Dermis microvascular lymphatic vessel endothelial cell (primary cell): ENCODE measurements at places on chromosomes 12 and 14. TPM values are rescaled to one million over a fixed set of nuclear protein-coding genes. Genes with fewer than 3 reads are reported as not detected.

- no peak for DNase-seq
Measured at GRCh38 chr12:104565606-104566243, 109.0 kb downstream of the CHST11 start.

The EAPP gene
- total RNA-seq = 34.4 and 37.7 TPM in 2 replicates

DNA sequence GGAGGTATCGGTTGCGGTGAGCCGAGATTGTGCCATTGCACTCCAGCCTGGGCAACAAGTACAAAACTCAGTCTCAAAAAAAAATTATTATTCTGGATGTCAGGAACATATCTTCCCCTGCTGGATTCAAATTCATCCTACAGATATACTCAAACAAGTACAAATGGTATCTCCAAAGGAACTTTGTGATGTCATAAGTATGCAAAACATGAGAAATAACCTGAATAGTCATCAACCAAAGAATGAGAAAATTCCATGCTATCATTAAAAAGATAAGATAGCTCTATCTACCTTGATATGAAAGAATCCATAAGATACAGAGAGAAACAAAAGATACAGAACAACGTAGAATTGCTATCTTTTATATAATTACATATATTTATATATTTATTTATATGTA lies 67.7 kb downstream of the EEA1 start:
- DNase-seq = no peak

- no peak for DNase-seq
Measured at GRCh38 chr12:126974779-126975178, 1292.2 kb upstream of the TMEM132C start.

GRCh38 chr12:76586764-76587395 lies 27.3 kb upstream of the OSBPL8 start:
- peak; percentile 28 for DNase-seq

The GNPTAB gene
- total RNA-seq = 19.1 and 22.3 TPM in 2 replicates

DNA sequence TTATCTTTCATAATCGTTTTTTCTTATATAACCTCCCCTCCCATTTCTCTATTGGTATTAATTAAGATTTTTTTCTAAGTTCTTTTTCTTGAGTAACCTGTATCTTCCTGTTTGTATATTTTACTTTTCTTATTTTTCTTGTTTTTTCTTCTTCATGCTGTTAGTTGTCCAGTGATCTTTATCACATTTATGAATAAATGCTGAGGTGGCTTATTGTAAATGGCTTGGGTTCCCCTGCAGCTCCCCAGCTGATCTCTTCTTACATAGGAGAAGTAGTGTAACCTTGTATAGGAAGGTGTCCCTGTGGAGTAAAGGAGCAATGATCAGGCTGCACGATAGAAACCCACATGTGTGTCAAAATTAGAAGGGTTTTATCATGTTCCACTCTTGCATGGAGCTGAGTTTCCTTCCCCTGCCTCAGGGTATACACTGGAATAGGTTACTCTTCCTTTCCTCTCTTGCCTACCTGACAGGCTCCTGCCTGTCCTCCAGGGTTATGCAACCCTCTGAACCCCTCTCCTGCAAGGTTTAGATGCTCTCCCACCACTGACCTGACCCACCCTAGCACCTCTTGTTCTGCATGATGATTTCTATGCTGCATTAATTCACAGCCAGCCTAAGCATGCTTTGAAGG lies 334.8 kb upstream of the RGS6 start:
- no peak for DNase-seq

- DNase-seq = no peak
Measured at GRCh38 chr14:93156693-93157369, 27.9 kb downstream of the MOAP1 start.

DNA sequence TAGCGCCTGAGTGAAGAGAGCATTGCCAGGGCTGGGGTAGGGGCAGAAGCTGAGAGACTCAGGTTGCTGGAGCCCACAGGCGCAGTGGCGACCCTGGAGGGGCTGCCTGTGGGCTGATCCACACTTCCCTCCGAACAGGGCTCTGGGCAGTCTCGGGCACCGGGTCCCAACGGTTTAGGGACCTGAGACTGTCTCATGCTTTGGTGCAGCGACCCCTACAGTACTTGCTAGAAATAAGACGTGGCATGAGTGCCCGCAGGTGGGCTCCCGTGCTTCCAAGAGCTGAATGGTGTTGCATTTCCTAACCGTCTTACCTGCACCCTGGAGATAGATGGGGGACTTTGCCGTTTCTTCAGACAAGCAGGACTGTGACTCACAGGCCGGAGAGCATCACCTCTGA lies 57.4 kb downstream of the AACS start:
- no peak for DNase-seq

DNA sequence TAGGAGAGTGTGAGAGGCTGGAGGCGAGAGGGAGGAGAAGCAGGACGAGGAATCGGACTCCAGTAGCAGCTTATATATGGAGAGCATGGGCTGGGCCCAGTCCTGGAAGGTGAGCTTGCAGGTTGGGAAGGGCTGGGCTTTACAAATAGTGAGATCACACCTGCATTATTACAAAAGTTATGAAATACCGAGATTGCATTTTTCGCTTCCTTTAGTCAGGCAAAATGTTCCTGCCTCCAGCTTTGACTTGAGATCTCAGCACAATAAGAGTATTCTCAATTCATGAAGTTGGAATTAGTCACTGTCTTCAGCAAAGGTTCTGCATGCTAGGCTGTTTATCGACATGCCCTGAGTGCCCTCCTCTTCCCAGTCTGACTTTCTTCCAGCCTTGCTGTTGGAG lies at the start of gene KRT6B:
Gene KRT6B, minus strand, starts transcription at position 46 of the 400 bp plus-strand sequence. CDS start 68 bp downstream, outside the sequence.
- DNase-seq = no peak

- no peak for DNase-seq
Measured at GRCh38 chr14:24851837-24852236, 198.1 kb downstream of the STXBP6 start.

DNA sequence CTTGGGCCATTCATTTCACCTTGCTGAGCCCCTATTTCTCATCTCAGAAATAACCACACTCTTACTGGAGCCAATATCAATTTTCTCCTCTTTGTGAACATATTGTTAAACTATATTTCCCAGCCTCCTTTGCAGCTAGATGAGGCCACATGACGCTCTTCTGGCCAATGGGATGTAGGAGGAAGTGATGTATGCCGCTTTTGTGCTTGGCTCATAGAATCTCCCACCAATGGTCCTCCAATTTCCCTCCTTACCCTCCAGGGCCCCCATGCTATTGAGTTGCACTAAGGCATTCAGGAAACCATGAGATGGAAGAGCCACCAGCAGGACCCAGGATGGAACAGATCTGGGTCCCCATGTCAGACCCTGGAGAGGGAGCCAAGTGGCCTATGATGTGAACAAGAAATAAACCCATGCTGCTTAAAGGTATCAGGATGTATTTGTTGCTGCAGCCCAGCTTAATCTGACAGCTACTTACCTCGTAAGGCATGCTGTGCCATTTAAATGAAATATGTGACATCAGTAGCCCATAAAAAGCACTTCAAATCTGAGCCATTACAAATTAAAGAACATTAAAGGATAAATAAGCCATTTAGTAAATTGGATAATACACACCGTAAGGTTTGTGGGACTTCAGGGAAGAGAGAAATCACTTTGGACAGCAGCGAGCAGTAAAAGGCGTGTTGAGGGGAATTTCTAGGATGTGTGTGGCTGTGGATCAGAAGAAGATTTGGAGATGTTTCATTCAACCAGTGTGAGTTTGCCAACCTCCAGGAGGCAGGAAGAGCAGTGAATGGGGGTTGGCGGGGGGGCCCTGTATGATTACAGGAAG lies 24.4 kb upstream of the BDKRB2 start:
- DNase-seq = no peak

DNA sequence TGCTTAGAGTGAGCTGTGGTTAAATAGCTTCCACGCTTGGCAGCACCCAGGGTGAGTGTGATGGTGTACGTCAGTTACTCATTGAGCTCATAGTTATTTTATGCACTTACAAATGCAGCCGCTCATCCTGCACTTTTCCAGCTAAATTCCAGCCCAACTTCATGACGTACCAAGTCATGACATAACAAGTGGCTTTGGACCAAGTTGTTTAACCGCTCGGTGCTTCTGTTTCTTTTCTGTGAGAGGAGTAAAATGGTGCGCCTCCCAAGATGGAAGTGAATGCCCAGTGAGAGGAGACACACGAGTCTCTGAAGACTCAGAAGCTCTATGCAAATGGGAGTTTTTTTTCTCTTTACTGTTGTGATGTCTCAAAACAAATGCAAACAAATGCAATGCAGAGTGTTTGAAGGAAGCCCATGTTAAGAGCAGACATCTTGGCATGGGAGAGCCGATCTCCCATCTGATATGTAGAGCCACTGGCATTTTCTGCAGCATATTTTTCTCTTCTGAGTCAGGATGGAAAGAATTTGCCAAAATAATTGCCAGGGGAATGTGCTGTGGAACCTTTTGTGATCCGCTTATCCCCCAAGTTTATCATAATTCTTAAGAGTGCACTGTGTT lies 72.2 kb downstream of the FBXW8 start:
- no peak for DNase-seq

DNA sequence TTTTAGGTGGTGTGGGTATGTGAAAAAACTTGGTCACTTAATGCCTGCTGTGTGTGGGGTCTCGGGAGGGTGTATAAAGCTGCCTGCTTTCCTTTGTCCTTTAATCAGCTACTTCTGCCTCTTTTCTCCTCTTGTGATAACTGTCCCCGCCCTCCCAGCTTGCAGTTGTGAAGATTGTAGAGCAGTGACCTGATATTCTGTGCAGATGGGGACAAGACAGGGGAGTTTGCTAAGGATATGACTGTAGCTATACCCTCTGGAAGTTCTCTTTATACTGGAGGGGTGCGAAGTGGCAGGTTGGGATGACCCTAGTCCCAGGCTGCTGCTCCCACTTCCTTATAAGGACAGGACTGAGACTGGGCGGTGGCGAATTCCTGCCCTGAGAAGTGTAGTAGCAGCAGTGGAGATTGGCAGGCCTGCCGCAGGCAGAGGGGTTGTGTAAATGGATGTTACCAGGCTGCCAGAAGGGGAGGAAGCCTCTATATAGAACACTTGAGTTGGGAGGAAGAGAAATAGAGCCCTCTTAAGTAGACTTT lies 835 bp downstream of the MYL6 start:
- DNase-seq = peak; percentile 65

DNA sequence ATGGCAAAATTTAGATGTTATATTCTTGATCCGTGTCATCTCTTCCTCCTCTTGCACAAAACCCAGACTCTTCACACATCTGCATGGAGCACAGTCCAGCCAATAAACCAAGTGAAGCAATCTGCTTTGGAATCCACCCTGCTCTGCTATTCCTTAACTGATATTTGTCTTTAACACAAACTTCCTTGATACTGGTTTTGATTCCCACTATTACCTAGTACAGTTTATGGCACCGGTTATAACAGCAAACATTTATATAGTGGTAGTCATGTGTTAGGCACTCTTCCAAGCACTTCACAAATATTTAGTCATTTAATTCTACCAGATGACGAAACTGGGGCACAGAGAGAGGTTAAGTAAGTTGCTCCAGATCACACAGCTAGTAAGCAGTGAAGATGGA lies 12.5 kb downstream of the STYK1 start:
- no peak for DNase-seq

DNA sequence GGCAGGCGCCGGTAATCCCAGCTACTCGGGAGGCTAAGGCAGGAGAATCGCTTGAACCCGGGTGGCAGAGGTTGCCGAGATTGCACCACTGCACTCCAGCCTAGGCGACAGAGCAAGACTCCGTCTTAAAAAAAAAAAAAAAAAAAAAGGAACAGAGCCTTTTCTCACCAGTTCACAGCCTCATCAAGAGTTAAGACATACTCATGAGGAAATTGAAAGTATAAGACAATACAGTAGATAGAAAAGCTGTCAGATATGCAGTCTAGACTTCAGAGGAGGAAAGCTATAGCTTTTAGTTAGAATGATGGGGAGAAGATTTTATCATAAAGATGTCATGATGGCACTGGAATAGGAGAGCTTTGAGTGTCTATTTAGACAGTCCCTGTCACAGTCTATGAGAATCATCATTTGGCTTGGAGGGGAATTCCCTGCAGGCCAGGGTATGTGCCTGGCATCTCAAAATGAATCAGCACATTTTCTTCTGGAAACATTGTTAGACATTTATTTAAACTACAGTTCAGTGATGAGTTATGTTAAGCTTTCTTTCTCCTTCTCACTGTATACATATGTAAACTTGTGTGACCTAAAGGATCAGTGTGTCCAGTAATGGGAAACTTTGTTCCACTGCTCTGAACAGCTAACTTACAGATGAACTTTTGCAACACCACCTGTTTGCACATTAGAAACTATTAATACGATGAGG lies 2.9 kb upstream of the RAB35 start:
- no peak for DNase-seq

DNA sequence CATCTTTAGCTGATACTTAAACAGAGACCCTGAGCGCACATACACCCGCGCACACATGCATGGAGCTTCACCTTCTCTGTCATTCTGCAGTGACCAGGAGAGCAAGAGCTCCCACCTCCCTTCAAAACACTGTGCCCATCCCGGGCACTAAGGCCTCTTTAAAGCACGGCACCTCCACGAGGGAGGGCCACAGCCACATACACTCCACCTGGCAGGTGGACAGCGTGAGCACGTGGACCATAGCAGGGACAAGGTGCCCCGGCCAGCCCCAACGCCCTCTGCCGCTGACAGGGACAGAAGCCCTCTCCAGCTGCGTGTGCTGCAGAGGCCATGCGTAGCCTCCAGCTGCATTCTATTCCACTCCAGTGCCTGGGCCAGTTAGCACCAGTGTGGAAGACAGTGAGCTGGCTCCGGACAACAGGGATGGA lies 5.4 kb downstream of the GAPDH start:
- no peak for DNase-seq
